ENCODE measurements at places on chromosomes 7 and 10.

DNA sequence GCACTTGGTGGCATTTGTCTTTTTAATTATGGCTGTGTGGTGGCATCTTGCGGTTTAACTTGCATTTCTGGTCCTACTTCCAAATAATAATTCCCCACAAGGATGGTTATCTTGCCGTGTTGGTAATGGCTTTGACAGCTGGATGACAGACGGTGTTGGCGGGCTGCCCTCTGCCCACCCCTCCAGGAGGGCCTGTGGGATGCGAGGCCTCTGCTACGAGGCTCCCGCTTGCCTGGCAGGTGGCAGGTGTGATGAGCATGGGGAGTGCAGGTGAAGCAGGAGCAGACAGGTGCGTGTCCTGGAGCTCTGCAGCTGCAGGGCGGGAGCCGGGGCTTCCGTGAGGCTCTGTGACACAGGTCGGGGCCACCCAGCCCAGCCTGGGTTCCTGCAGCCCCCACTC is 11.8 kb downstream of the INPP5A start:
- no peak for DNase-seq

- DNase-seq: no peak
Observed at GRCh38 chr7:24732646-24733413, 24.4 kb downstream of the GSDME start.

GRCh38 chr7:124246262-124246863 is 213.5 kb upstream of the TMEM229A start:
- no peak for DNase-seq

- DNase-seq: no peak
Observed at GRCh38 chr10:71771821-71772617, 1.3 kb downstream of the VSIR start.

DNA sequence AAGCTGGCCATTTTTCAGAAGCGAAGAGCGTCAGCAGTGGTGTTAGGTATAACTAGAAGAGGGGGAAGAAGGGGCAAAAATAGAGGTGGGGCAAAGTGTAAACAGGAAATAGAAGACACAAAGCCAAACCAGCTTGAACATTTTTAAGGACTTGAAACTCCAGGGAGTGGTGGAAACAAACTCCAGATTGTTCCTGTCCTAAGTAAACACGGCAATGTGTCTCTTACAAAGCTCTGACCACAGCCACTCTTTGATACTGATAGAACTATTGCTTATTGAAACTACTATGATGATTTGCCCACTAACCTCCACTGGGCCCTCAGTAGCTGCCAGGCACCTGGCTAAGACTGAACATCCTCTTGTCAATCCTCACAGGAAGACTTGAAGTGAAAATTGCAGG is 20.8 kb upstream of the CDH23 start:
- no peak for DNase-seq

DNA sequence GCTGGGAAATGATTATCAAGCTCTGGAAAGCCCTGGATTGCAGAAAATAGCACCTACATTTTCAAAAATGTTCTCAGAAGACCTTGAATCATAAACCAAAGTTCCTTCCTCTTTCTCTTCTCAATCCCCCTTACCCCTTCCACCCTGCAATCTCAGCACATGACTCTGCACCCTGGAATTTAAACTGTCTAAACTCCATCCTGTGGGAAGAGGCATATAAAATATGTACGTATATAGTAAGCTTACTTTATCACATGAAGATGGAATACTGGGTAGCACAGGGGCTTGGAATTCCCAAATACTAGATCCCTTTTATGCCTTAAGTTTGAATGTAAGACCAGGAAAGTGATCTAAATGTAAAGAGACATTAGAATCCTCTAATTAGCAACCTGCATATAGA is 7.7 kb downstream of the AGMO start:
- DNase-seq: no peak

GRCh38 chr7:134298902-134299683 is 17.6 kb downstream of the SLC35B4 start:
- no peak for DNase-seq
